ENCODE measurements at places on chromosomes 4 and X. TPM values are rescaled to one million over a fixed set of nuclear protein-coding genes. Genes with fewer than 3 reads are reported as not detected.

DNA sequence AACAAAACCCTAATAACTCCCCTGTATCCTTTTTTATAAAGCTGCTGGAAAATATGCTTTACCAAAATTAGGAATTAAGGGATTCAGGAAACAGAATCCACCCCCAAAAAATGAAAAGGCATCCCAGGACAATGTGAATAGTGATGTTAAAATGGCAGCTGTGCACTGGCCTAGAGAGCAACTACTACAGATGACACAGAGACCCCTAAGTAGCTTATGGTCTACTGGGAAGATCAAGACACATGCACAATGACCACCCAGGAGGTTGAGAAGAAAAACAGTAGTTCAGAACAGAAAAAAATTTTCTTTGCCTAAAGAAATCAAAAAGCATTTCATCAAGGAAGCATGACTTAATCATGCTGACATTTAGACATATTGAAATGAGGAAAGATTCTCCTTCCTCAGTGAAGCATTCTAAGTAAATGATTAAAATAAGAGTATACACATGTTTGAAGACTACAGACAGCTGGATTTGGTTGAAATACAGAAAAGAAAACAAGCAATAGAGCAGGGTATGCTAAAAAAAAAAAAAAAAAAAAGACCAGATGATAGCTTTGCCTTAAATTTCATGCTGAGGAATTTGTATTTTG is 117.3 kb downstream of the WDFY3 start:
- DNase-seq = peak; percentile 32

DNA sequence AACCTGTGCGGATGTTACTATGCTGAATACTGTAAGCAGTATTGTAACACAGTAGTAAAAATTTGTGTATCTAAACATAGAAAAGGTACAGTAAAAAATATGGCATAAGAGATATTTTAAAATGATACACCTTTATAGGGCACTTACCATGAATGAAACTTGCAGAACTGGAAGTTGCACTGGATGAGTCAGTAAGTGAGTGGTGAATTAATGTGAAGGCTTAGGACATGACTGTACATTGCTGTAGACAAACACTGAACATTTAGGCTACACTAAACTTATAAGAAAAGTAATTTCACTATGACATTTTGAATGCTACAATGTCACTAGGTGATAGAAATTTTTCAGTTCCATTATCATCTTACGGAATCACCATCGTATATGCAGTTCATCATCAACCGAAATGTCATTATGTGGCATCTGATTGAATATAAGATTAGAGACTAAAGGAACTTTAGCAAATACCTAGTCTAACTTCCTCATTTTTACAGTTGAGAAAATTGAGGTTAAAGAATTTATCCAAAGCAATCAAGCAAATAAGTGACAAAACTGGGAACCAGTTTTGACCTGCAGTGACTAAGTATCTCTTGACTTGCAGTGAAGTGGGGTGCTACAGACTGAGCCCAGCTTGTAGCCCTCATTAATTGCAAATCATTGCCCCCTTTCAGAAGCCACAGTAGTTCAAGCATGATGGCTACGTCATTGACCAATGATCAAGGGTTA is 55.3 kb downstream of the EGF start:
- no peak for DNase-seq

GRCh38 chr4:136803433-136803832 is 728.9 kb downstream of the PCDH18 start:
- DNase-seq = no peak

GRCh38 chr4:156293657-156294297 is 340.1 kb upstream of the CTSO start:
- no peak for DNase-seq

DNA sequence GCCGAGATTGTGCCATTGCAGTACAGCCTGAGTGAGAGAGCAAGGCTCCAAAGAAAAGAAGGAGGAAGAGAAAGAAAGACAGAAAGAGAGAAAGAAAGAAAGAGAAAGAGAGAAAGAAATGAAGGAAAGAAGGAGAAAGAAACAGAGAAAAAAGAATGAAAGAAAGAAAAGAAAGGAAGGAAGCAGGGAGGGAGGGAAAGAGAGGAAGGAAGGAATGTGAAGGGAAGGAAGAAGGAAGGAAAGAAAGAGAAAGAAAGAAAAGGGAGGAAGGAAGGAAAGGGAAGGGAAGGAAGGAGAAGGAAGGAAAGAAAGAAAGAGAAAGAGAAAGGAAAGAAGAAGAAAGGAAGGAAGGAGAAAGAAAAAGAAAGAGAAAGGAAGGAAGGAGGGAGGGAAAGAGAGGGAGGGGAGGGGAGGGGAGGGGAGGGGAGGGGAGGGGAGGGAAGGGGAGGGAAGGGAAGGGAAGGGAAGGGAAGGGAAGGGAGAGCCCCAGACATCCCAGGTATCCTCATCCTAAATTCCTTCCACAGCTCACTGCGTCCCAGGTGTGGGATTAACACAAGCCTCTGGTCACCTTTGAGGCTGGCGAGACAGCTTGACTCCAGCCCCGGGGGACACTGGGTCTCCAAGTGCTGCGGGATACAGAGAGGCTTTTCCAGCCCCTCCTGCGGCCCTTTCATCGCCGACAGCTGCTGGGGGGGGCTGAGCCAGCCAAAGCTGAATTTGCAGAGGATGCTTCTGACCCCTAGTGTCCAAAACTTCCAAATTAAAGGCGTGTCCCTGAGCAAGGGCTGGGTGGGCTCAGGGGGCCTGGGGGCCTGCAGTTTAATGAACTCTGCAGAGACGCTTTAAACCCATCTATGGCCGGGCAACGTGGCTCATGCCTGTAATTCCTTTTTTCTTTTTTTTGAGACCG is 24.2 kb upstream of the CSF2RA start:
- DNase-seq = peak; percentile 14

DNA sequence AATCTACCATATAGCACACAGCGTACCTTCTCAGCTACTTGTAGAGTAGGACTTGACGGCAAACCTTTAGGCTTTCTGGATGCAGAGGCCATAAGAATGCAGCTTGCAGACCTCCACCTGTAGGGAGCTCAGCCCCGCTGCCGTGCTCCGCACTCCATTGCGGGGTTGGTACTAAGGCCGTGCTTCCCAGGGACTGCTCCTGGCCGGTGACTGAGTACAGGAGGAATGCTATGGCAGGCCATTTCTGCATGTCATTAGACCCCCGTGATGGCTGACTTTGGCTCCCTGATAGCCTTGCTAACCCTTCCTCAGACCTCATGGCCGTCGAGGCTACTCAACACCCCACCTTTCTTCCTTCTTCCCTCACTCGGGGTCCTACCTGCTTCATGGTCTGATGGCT is 26.4 kb downstream of the TIGD2 start:
- DNase-seq = no peak

DNA sequence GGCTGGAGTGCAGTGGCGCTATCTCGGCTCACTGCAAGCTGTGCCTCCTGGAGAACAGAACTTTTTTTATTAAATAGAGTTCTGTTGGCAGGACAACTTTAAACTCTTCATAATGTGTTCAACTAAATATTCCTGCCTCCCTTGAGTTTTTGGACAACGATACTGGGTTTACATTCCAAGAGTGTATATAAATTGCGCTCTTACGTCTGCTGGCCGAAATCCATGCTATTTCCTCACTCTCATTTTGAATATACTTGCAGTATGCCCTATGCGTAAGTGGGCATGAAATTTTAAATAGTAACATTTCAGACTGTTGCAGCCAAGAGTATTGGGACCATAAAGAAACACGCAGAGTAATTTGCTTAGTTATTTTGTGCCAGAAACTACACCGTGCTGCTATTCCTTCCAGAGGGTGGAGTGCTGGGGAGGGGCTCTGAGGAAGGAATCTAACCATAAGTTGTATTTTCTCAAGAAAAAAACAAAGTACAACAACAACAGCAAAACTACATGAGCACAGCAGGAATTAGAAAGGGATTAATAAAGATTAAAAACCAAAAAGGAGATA is 480.0 kb downstream of the NLGN4X start:
- no peak for DNase-seq

DNA sequence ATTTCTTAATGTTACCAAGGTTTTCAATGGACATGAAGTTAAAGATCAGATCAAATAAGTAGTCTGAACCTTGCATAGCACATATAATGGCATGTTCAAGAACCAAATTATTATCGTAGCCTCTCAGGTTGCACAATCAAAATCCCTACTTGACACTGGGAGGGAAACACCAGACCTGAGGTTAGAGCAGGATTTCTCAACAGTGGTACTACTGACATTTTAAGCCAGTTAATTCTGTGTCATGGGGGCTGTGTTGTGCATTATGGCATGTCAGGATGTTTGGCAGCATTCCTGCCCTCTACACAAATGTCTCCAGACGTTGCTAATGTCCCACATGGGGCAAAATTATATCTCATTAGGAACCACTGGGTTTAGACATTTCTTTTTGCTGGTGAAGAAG is 20.8 kb downstream of the RLIM start:
- no peak for DNase-seq

GRCh38 chr4:31807036-31807435 is 1086.9 kb downstream of the PCDH7 start:
- DNase-seq = no peak

- DNase-seq = no peak
These were observed 17.4 kb downstream of the GALNT7 start for GRCh38 chr4:173185847-173186510.

GRCh38 chrX:110734894-110735541 is 60.6 kb downstream of the CHRDL1 start:
- DNase-seq = peak; percentile 0

- DNase-seq = no peak
These were observed 5.9 kb downstream of the EMCN start for GRCh38 chr4:100511896-100512295.

DNA sequence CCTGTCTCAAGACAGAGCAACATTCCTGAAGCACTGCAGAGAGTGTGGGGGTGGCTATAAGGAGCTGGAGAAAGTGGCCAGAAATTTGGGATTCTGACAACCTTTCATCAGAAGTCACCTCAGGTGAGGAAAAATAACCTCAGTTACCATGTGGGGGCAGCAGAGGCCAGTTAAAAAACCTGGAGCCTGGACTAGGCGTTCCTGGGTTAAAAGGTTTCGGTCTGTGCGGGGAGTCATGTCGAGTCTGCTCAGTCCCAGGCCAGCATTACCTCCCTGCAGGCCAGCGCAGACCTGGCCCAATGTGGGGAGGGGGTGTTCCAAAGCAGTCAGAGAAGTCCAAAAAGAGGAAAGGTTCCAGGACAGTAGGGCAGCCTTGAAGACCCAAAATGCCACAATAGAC is 10.9 kb upstream of the NALF2 start:
- no peak for DNase-seq

DNA sequence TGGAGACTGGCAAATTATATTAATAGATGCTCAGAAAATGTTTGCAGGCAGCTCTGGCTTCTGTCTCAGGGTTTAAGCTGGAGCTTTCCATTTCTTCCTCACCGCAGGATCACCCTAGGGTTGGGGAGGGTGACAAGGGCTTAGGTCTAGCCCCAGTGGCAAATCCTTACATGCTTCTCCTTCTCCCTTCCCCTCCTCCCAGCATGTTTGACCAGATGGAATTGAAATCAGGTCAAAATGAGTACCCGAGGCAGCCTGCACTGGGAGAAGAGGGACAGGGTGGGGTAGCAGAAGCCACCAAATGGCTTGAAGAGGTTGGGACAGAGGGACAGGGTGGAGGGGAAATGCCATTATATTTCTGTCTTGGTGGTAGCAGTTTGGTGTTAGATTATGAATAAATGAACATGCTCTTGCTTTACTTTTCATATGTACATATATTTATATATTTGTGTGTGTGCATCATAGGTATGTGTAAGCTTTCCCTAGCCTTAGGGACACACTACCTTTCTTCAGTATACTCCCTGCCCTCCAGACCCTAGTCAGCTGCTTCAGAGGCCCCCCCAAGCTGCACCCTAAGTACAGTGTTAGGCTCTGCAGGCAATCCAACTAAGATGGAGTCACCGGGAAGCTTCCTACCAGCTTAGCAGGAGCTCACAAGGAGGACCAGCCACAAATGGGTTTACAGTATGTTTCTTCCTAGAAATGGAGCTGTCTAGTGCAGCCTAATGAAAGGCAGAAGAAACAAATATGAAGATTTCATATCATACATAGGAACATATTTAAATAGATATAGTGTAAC is 1.8 kb downstream of the TMEM35A start:
- no peak for DNase-seq

- DNase-seq = no peak
These were observed at the start of gene QRFPR for GRCh38 chr4:121380776-121381462. Gene QRFPR, minus strand, starts transcription at chr4:121381018. Its CDS starts 371 bp downstream, at chr4:121380647.

DNA sequence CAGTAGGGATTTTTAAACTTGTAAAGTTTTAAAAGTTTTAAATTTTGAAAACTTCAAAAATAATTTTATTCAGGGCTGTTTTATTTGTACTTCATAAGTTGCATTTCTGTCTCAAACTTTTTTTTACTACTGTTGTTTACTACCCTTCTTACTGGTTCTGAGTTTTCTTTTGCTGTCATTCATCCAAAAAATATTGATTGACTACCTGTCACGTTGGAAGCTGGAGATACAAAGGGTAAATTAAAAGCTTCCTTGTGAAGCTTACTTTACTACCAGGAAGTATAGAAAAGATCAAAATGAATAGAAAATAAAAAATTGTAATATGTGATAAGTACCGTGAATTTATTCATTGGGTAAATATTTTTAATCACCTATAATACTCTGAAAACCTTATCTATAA is 49.4 kb upstream of the MCUB start:
- no peak for DNase-seq

DNA sequence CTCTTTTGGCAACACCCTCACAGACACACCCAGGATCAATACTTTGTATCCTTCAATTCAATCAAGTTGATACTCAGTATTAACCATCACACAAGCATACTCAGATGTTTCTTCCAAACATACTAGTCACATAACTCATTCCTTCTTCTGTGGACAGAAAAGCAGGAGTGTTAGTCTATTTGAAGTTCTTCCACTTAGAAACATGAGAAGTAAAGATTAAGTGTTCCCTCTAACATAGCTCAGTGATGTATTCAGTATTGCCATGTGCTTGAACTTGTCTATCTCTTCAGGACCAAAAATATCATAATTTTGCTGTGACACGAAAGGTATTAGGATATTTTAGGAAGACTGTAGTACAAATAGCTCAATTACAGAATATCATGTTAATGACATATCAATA is 25.8 kb upstream of the MAGED1 start:
- no peak for DNase-seq

DNA sequence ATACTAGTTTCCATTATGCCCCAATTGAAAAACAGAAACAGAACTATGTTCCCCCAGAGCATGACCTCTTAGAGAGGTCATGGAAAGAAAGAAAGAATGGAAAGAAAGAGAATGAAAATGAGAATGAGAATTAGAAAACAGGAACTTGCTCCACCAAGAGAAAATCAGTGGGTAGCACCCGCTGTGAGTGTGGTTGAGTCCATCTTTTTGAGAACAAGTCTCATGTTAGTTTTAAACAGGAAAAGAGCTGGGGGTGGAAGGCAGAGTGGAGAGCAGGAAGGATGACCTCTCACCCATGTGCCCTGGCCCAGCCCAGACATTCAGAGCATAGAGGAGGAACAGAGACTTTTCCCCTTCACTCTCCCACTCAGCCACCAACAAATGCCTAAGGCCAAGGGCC is 4.9 kb downstream of the GSX2 start:
- DNase-seq = no peak

GRCh38 chr4:25773358-25773757 is 89.4 kb downstream of the SEL1L3 start:
- DNase-seq = no peak

- DNase-seq = peak; percentile 4
These were observed 119.5 kb downstream of the PJA1 start for GRCh38 chrX:69045616-69046345.

The GLRA2 gene
- not detected for total RNA-seq

The ERVMER34-1 gene
- 0.13 TPM for total RNA-seq

The ANKRD17 gene
- 64.9 TPM for total RNA-seq

The SPANXD gene
- total RNA-seq = not detected

The ZFP92 gene
- total RNA-seq = 0.05 TPM

The CXorf49 gene
- not detected for total RNA-seq

The MAGT1 gene
- 61.3 TPM for total RNA-seq

The HELT gene
- not detected for total RNA-seq

The ELOVL6 gene
- 3.6 TPM for total RNA-seq

The CXCL8 gene
- 2.1 TPM for total RNA-seq

The RTL5 gene
- total RNA-seq = 1.1 TPM

The TRIM60 gene
- not detected for total RNA-seq
